ENCODE measurements at places on chromosomes 1 and 21.

- no peak for DNase-seq
These were observed 7.7 kb downstream of the POMGNT1 start for GRCh38 chr1:46190539-46190938.

GRCh38 chr21:39094087-39094780 lies 89.0 kb downstream of the PSMG1 start:
- DNase-seq, result no peak

DNA sequence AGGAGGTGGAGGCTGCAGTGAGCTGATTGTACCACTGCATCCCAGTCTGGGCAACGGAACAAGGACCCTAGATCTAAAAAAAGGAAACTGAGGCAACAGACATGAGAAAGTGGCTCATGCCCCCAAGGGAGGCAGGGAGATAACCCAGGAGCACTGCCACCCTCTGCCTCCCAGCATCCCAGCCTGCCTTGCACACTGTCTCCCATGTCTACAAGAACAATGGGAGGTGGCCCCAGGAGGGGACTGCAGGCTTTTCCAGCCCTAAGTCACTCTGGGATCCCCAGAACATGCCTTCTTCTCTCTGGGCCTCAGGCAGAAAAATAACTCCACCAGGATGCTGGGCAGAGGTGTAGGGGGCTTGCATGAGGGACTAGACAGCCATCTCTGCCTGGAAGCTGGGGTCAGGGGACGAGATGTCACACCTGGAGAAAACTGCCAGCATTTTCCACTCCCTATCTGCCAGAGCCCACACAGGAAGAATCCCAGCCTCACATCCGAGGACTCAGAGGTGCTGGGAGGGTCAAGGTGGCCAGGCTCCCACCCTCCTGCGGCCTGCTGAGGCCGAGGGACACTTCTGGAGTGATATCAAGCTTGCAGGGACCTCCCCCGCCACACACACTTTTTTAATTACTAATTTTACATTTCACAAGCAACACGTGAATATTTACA lies 21.4 kb downstream of the RUNX3 start:
- no peak for DNase-seq

- no peak for DNase-seq
These were observed 287.0 kb downstream of the SDCCAG8 start for GRCh38 chr1:243542739-243543415.

GRCh38 chr1:230189341-230189740 lies 122.3 kb downstream of the GALNT2 start:
- no peak for DNase-seq

GRCh38 chr1:37257646-37258045 lies 216.7 kb upstream of the ZC3H12A start:
- no peak for DNase-seq

DNA sequence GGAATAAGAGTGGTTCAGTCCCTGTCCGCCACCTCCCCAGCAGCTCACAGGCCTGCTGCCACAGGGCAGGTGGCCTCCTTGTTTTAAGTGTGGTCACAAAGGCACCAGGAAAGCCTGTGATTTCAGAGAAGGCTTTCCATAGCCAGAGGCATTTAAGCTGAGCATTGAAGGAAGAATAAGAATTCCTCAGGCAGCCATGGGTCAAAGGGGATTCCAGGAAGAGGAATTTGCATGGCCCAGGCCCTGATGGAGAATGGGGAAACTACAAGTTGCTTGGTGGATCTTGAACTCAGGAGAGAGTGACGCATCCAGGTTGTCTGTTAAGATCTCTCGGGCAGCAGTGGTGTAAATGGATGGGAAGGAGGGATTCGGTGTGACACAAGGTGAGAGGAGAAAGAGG lies 66.7 kb downstream of the KLHDC7A start:
- DNase-seq, result no peak
